Liver (tissue), 10 donors: ENCODE measurements at places on chromosomes 12 and 14. TPM values are rescaled to one million over a fixed set of nuclear protein-coding genes. Genes with fewer than 3 reads are reported as not detected.

Gene PLEKHH1
- 0.46 TPM for polyA plus RNA-seq

Gene SYCP3
- 3.0 TPM for polyA plus RNA-seq

Gene CACNA2D4
- polyA plus RNA-seq: 1.0 TPM

Gene PLD4
- 0.31 TPM for polyA plus RNA-seq

Gene CPM
- polyA plus RNA-seq: 14.2 TPM

DNA sequence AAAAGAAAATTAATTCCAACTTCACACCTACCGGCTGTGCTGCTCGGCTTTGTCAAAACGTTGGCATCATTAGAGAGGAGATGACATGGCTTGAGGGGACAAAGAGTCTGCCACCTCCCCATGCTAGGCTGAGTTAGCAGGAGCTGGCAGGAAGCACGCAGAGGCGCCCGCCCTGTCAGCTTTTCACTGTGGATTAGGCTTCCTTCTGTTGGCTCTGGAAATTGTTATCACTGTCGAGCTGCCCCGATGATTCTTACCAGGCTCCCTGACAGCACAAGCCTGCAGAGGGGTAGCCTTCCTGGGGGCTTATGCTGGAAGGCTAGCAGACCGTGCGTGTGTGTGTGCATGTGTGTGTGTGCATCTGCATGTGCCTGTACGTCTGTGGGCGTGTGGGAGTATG lies 490.9 kb upstream of the TBX3 start:
- no peak for DNase-seq

DNA sequence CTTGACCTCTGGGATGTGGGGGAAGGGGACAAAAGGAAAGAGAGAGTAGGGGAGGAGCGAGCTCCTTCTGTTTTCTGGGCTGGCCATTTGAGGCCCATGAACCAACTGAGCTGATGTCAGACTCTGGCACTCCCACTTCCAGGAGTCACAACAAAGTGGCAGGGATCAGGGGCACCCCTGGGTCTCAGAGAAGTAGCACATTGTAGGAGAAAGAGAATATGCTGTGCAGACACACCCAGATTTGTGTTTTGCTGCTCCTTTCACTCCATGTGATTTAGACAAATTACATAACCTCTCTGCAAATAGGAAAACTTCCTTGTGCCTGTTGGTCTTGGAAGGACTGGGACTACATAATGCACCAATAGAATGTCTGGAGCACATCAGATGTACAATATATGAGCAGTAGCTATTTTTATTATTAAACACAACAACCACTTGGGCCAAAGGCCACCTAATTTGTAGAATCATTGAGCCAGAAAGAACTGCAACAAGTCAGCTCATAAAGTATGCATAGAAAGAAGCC lies 265.5 kb downstream of the ZFP36L1 start:
- no peak for DNase-seq

DNA sequence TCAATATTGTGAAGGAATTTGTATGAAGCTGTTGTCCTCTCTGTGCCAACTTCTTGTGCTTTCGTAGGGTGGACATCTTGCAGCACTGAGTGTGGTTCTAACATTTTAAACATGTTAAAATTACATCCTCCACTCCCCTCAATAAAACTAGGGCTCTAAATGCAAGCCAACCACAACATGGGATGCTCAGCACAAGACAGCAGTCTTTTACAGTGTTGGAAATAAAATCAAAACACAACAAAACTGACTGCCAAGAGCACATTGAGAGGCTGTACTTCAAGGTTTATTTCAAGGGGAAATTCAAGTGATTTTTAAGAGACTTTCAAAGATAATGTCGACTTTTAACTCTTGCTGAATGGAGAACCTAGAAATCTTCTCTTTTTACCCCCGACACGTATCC lies 396.9 kb downstream of the TMTC2 start:
- DNase-seq: no peak

- no peak for DNase-seq
Measured at GRCh38 chr12:131002216-131002631, 48.5 kb downstream of the ADGRD1 start.

DNA sequence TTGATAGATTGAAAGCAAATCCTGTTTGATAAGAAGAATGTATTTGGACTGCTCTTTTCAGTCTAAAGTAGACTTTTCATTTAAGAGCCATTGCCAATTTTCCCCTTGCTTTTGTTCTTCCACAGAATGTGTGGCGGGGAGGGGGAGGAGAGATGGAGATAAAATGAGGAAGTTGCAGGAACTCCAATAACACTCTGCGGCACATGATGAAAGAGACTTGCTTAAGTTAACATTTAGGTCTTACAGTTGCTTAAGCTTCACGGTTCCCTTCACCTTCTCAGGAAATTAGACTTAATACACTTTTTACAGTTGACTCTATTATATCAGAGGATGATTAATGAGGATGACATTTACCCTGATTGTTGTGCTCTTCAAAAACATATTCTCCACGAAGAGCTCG lies 537.3 kb downstream of the TMTC2 start:
- no peak for DNase-seq

GRCh38 chr12:68206446-68206845 lies 19.2 kb downstream of the IL26 start:
- no peak for DNase-seq
